ENCODE measurements at places on chromosomes 5 and 9.

DNA sequence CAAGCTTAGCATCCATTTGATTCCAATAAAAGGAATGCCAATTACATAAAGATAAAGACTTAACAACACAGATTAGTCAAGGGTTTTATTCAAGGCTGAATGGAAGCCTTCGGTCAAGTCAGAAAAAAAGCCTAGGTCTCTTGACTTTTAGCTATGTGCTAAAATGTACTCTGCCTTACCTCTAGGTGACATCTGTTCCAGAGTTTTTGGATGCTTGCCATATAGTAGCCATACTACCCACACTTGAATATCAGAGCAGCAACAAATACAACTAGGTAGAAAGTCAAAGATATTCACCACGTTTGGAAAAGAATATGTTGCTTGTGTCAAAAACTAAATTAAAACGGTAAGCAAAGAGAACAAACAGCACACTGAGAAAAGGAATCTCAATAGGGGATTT lies 484.7 kb downstream of the ELAVL2 start:
- no peak for DNase-seq

- DNase-seq: no peak
Measured at GRCh38 chr5:172921906-172922305, 37.3 kb upstream of the RPL26L1 start.

GRCh38 chr5:43753069-43753468 lies 150.1 kb downstream of the NNT start:
- DNase-seq: no peak

DNA sequence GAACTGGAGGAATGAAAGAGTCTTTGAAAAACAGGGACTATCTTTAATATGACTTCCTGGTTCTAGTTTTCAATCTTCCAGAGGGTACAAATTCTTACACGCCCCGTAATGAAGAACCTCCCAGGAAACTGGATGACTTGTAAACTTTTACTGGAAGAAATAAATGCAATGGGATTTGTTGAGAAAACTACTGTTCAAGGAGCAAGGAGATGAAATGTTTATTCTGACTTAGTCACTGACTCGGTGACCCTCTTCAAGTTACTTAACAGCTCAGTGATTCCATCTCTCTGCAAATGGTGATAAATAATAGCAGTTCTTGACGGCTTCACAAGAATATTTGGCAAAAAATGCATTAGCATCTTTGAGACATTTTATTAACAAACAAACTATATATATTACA lies 858.6 kb downstream of the PTPRD start:
- no peak for DNase-seq

DNA sequence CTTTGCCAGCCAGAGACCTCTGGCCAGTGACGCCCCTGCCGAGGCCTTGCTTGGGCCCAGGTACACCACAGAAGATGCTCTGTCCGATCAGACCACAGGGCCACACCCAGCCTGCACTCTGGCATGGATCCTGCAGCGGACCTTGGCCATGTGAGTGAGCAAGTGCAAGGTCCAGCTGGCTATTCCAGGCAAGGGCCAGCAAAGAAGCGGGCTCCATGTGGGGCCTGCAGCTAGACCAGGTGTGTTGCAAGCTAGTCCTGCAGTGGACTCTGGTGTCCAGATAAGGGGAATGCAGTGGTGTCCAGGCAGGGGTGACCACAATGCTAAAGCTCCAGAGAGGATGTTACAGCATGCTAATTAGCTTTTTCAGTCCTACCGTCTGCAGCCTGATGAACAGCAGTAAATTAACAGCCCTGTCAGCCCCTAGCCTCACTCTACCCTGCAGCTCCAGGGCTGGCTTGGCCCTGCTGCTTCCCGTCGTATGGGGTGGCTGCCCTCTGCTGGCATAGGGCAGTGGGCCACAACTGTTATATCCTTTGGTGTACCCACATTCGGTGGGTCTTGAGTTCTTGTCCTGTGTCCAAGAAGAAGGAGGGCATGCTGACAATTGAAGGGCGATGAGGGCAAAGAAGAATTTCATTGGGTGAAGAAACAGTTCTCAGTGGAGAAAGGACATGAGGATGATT lies 284.5 kb upstream of the POU5F2 start:
- DNase-seq: no peak

GRCh38 chr5:91090995-91091394 lies 292.1 kb downstream of the ARRDC3 start:
- DNase-seq: no peak

DNA sequence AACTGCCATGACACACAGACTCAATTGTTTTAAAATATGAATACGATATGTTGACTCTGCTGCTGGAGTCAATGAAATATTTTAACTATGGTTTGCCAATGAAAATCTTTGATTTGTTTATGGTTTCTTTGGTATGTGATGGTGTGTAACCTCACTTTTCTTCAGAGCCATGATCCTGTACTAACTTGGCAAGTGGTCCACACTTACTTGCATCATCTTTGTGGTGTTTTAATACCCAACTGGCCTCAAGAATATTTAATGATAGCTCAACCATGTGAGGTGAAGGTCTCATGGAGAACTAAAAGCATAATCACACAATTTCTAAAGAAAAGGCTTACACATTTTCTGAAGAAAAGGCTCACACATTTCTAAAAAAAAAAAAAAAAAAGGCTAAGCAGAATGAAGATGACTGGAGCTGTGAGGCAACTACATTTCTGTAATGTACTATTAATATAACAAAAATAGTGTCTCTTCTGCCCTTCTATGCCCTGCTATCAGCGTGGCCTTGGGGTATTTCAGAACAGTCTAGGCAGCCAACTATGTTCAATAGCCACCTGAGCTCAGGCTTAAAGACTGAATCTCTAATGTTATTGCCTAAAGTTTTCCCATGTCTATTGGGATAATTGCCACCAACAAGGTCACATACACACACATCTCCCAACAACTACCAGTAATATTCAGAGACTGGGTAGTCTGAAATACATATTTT lies 395.0 kb downstream of the MLLT3 start:
- DNase-seq: no peak

GRCh38 chr5:107572715-107573368 lies 97.9 kb downstream of the EFNA5 start:
- no peak for DNase-seq

DNA sequence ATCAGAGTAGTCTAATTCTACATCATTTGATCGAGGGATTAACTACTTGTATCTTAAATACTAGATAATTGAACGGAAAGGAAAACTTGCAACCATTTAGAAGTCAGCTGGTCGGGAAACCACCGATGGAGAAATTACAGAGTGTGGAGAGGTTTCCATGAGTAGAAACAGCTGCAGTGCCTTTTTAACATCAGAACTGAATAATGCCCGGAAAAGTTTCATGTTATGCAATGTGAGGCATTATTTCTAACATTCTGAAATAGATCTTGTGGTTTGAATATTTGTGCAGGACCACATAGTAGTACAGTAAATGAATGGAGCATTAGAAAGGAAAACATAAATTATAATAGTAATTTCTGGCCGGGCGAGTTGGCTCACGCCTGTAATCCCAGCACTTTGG lies 88.1 kb upstream of the RNF180 start:
- no peak for DNase-seq

GRCh38 chr5:68255305-68256120 lies 40.0 kb downstream of the PIK3R1 start:
- peak; percentile 14 for DNase-seq

- DNase-seq: no peak
Measured at GRCh38 chr9:138015021-138015829, 137.6 kb downstream of the CACNA1B start.

DNA sequence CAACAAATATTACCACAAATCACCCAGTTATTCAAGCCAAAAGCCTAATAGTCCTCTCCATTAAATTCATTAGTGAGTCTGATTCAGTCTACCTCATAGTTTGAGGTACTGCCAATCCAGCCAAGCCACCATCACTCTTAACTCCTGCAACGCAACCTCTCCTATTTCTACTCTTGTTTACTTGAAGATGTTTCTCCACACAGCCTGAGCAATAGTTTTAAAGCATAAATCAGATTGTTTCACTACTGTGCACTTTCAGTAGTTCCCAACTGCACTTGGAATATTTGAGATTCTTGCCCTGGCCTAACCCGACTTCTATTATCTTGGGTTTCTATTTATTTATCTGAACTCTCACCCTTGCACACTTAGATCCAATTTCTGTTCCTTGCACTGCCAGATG lies 85.5 kb downstream of the YIPF5 start:
- no peak for DNase-seq

GRCh38 chr5:93425096-93425495 lies 155.9 kb downstream of the NR2F1-AS1 start:
- DNase-seq: no peak

GRCh38 chr5:113354055-113354454 lies 80.7 kb downstream of the TSSK1B start:
- DNase-seq: no peak

DNA sequence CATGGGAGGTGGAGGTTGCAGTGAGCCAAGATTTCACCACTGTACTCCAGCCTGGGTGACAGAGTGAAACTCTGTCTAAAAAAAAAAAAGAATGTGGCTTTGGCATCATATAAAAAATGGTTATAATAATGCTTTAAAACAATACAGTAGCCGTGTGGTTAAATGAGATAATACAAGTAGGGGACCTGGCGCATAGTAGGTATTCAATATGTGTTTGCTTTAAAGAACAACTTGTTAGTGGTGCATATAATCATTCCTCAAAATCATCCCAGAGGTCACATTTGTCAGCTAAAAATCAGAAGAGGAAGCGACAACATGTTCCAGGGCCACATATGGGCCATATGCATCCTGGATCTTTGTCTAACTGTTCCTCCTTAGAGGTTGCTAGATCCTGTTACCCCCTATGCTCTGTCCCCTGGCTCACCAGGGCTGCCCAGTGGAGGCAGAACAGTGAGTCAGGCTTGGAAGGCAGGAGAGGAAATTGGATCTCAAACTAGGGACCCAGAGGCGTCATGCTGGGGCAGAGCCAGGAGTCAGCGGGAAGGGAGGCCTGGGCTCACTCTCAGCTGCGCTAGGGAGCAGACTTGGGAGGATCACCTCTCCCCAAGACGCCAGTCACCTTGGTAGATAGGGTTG lies 27.7 kb downstream of the LHX6 start:
- DNase-seq: no peak

DNA sequence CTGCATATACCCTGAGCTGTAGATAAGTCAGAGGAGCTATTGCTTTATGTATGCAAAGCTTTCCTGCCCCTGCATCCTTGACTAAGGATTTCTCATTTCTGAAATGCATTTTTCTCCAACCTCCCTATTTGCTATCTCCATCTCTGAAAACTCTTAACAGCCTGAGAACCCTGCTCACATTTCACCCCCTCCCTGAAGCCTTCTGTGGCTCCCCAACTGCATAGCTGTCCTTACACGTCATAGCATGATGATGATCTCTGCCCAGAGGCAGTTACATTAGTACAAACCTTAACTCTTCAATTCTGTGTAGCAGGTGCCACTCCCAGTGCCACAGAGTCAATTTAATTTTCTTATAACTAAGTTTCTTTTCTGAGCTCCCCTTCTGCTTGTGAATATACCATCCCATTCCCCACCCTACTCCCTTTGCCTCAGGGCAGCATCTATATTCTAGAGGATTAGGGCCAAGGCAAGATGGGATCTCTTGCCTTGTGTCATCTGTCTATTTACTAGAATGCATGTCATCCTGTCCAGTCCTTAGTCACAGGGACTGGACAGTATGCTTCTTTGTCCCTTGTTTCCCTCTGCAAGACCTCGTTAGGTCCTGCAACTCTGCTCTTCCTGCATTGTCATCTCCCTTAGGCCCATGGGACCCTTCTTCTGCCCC lies 149.7 kb upstream of the SPRY4 start:
- DNase-seq: no peak

DNA sequence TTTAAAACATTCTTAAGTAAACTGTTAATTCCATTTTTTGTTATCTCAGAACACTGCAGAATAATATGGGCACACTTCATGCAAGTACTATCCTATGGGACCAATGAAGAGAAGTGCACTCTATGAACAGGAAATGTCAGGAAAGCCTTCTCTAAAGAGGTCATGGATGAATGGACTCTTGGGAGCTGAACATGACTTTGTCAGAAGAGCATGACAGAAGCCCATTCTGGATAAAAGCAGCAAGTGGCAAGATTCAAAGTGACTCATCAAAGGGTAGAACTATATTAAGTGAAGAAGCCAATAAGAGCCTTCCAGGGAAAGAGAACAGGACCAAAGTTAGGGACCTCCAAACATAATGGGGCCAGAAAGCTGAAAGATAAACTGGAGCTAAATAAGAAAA lies 94.0 kb downstream of the RAPGEF6 start:
- no peak for DNase-seq
